ENCODE measurements at places on chromosomes 2 and 18.

GRCh38 chr2:177143444-177143843 is 69.2 kb upstream of the HNRNPA3 start:
- DNase-seq, result no peak

DNA sequence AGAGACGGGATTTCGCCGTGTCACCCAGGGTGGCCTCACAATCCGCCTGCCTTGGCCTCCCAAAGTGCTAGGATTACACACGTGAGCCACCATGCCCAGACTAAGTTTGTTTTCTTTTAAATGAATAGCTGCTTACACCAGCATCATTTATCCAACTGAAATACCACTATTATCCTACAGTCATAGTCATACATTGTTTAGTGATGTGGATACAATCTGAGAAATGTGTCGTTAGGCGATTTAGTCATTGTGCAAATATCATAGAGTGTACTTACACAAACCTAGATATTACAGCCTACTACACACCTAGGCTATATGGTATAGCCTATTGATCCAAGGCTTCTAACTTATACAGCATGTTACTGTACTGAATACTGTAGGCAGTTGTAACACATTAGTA is 10.3 kb downstream of the ZC3H15 start:
- no peak for DNase-seq

DNA sequence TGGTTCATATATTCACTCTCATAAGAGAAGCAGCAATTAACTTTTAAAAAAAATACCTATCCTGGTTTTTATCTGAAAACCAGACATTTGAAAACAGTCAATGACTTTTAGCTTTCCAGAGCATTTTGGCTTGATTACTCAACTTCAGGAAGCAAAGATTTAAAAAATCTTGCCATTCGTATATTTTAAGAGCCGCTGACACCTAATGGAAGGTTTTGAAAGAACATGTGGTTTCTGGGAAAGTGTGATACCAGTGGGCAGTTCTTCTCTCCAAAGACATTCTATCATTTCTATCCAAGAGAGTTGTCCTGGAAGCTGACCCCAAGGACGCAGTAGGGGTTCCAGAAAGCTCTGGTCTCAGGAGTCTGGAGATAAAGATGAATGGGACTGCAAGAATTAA is 234.7 kb downstream of the TTC32 start:
- no peak for DNase-seq

DNA sequence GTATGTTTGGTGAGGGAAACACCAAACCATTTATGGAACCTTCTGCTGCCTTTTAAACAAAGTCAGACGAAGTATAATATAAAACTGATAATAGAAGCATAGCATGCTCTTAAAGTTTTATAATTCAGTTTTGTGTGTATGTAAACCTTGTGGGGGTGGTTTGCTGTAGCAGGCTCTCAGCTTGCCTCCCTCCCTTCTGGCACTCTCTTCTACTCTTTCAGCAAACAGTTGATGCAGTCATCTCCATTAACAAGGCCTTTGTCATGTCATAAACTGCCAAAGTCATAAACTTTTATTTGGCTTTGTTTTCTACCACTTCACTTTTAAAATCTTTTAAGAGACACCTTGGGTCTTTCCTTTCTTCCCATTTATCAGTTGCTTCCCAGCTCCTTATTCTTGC is 448.2 kb upstream of the SETBP1 start:
- no peak for DNase-seq

- no peak for DNase-seq
Observed at GRCh38 chr2:236177967-236178889, 10.0 kb upstream of the GBX2 start.

- DNase-seq, result no peak
Observed at GRCh38 chr2:134670955-134671354, 47.8 kb downstream of the TMEM163 start.

- DNase-seq, result no peak
Observed at GRCh38 chr2:62474176-62474575, 31.8 kb downstream of the TMEM17 start.

GRCh38 chr2:152594022-152594766 is 123.1 kb downstream of the PRPF40A start:
- DNase-seq, result no peak

DNA sequence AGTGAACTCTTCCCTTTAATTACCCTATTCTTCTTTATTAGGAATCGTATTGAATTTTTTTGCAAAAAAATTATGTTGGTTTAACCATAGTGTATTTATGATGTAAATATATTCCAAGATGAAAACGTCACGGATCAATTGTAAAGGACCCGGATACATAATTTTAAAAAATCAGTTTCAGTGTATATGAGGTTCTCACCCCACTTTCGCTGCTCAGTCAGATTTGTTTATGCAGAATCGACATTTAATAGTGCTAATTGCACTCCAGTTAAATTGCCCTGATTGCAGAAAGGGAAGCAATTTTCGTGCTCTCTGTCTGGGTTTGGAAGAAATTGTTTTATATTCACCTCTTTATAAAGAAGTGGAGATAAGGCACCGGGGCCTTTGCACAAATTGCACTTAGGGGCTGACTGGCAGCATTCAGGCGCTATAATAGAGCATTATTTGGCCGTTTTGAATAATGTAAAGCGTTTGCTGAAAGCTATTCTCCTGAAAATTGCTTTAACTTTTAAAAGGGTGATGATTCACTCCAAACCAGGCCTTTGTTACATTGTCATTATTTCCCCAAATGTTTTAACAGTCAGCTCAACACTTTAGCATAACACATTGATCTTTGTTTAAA is 3.0 kb upstream of the SP9 start:
- no peak for DNase-seq

GRCh38 chr2:205714058-205714776 is 31.9 kb downstream of the NRP2 start:
- no peak for DNase-seq

GRCh38 chr2:110690083-110690965 is 12.5 kb upstream of the BUB1 start:
- DNase-seq, result no peak

GRCh38 chr2:153386481-153386897 is 92.1 kb downstream of the RPRM start:
- DNase-seq, result no peak

DNA sequence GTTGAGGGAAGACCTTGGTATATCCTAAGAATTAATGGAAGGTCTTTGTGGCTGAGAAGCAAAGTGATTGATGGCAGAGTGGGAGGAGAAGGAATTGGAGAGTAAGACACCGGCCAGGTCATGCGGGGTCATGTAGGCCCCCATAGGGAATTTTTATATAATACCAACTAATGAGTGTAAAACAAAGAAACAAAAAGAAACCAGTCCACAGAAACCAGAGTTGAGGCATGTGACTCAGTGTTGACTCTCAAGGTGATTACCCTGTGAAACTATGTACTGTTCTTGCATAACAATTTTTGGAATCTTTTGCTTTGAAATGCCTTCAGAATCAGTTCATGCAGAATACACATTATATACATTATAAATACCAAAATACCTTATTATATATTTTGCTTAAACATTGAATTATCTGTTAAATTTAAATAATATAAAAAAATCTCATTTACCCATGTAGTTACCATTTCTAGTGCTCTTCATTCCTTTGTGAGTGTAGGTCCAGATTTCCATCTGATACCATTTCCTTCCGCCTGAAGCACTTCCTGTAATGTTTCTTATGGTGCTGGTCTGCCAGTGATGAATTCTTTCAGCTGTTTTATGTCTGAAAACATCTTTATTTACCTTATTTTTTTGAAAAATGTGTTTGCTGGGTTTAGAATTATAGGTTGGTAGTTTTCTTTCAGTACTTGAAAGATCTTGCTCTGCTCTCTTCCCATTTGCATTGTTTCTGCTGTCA is 8.6 kb downstream of the CLIP4 start:
- no peak for DNase-seq

DNA sequence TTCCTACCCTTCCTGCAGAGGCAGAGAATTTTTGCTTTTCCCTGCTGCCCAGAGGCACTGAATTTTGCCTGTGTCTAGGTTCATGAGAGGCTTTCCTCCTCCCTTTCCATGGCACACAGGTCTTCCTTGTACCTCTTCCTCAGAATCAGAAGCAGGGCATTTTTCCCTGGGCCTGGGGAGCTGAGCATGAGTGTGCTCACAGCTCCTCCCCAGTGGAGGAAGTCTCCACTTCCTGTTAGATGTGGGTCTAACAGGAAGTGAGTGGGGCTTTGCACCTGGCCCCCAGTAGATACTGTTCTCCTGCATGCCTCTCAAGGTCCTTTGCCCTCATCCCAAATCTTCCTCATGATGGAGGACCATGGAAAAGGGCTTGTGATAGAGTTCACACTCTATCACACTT is 297.2 kb upstream of the FIGN start:
- no peak for DNase-seq

GRCh38 chr2:43000242-43001054 is 208.1 kb upstream of the HAAO start:
- no peak for DNase-seq

DNA sequence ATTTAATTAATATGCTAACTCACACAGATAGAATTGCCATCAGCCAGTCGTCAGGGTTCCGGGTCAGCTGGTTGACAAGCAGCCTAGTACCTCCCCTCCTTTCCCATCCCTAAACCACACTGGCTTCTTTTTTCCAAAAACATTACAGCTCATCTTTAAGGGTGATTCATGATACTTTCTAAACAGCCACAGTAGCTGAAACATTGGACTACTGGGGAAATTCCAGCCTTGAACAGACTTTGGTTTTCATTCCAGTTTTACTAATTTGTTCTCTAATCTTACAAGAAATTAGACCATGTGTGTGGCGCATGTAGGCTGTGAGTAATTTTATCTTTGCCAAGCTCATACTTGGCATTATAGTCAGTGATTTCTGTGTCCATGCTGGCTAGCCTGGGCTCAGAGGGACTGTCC is 110.8 kb downstream of the FMNL2 start:
- no peak for DNase-seq

- no peak for DNase-seq
Observed at GRCh38 chr2:189440644-189440946, 679 bp upstream of the WDR75 start.

DNA sequence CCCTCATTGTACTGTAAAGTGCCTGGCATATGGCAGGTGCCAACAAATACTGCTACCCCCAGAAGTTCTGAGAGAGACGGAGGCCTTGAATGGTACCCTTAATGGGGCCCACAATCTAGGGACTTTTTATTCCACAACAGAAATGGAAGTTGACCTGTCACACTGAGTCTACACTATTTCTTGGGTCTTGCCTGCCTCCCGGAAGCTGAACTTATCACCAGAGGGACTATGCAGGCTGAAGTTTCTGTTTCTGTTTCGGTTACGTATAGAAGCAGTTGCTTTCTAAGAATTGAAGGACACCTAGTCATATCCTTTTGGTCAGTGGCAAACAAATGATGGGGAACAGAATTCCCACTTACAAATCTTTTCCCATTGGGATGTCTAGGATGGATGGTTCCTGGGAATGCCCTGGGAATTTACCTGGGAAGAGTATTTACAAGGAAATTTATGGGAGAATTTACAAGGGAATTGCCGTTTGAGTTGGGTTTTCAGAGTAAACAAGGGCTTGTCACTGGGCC is 74.2 kb downstream of the HS1BP3 start:
- DNase-seq, result peak; percentile 1

DNA sequence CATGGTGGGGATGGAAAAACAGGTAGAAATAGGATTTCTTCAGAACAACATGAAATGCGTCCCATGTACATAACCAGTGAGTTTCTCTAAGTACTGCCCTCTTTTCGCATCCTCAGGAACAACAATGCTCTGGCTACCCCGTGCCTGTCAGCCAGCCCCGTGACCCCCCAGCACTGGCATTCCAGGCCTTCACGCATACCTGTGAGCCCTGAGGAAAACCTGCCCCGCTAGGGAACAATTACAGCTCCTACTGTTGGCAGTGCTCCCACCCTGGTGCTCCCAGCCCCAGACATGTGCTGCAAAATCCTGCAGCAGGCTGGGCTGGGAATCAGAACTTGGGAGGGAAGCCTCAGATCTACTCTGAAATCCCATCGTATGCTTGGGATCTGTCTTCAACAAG is 9.1 kb downstream of the SMAD7 start:
- DNase-seq, result no peak

- no peak for DNase-seq
Observed at GRCh38 chr2:69255760-69256159, 131.3 kb downstream of the GFPT1 start.

- peak; percentile 50 for DNase-seq
Observed at GRCh38 chr2:195498176-195498575, 158.8 kb upstream of the SLC39A10 start.

DNA sequence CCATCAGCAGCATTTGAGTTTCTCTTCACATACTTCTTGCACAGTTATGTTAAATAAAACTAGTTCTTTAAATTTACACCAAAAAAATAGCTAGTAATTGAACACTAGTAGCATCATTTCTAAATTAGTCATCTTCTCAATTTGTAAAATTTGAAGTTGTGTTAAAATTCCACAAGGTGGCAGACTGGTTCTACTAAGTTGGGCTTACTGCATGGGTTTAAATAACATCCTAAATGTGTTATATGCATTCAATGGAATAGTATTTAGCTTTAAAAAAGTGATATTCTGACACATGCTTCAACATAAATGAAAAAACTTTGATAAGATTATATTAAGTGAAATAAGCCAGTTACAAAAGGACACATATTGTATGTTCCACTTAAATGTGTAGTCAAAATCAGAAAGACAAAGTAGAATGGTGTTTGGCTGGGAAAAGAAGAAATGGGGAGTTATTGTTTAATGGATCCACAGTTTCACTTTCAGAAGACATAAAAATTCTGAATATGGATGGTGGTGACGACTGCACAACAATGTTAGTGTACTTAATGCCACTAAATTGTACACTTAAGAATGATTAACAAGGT is 28.7 kb upstream of the RPRD1A start:
- no peak for DNase-seq

GRCh38 chr2:54207666-54208195 is 48.3 kb downstream of the TSPYL6 start:
- DNase-seq, result no peak

GRCh38 chr2:53508667-53509066 is 258.9 kb upstream of the CHAC2 start:
- DNase-seq, result no peak

GRCh38 chr2:13650586-13651180 is 933.9 kb downstream of the TRIB2 start:
- DNase-seq, result no peak

GRCh38 chr2:138881126-138881525 is 100.9 kb upstream of the NXPH2 start:
- no peak for DNase-seq

- DNase-seq, result no peak
Observed at GRCh38 chr2:20803974-20804373, 18.9 kb downstream of the LDAH start.

DNA sequence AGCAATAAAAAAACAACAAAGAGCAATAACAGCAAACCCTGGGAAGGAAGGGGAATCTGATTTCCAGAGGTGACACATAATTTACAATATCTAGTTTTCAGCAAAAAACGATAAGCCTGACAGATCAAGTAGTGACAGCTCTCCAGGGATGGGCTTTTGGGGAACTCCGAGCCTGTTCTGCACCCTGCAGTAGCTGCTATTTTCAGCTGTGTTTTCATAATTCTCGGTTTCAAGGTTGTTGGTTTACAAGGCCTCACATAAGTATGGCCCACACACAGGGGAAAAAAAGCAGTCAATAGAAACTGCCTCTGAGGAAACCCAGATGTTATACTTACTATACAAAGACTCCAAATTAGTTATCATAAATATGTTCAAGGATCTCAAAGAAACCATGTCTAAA is 67.7 kb upstream of the CTLA4 start:
- DNase-seq, result no peak

- DNase-seq, result no peak
Observed at GRCh38 chr2:15260196-15260595, 300.9 kb downstream of the NBAS start.

GRCh38 chr2:22690096-22690495 is 694.9 kb upstream of the KLHL29 start:
- no peak for DNase-seq

- peak; percentile 27 for DNase-seq
Observed at GRCh38 chr2:111705711-111706336, 178.2 kb downstream of the ANAPC1 start.
